Stimulated activated naive CD4-positive, alpha-beta T cell (primary cell): ENCODE measurements at places on chromosomes 1 and 21.

- no peak for DNase-seq
These were observed 68.9 kb downstream of the CNIH3 start for GRCh38 chr1:224684979-224685425.

DNA sequence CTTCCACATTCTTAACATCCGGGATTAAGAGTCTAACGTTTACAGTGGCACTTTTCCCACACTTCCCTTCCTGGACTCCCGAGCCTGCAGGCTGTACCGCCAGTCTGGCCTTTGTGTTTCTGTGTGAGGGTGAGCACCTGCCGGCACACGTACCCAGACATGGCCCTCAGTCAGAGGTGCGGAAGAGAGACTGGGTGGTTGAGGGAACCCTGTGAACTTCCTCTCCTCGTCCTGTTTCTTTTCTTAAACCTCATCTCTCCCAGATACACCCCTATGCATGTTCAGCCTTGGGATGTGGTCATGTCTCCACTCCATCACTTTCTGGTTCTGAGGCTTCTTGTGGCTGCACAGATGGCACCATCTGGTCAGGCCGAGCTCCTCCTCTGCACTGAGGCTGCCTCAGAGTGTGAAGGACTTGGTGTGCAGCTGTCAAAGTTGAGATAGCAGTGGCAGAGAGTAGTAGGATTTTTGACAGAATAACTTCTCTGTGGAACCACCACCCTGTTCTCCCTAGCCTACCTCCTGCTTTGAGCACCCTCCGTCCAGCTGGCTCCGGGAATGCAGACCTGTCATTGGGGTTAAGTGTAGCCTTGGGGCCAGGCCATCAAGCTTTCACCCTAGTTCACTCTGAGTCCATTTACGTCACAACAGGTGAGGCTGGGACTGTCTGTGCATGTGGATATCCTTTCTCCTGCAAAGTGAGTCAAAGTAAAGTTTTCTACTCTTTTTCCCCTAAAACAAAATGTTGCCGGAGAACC is 31.4 kb downstream of the VASH2 start:
- no peak for DNase-seq

GRCh38 chr1:168979276-168979675 is 127.2 kb upstream of the ATP1B1 start:
- no peak for DNase-seq

GRCh38 chr1:44031252-44032169 is at the start of gene SLC6A9:
TSS of gene SLC6A9 (minus strand) at chr1:44031462. CDS start at chr1:44024277, 7,185 bp downstream.
- peak; percentile 58 for DNase-seq

DNA sequence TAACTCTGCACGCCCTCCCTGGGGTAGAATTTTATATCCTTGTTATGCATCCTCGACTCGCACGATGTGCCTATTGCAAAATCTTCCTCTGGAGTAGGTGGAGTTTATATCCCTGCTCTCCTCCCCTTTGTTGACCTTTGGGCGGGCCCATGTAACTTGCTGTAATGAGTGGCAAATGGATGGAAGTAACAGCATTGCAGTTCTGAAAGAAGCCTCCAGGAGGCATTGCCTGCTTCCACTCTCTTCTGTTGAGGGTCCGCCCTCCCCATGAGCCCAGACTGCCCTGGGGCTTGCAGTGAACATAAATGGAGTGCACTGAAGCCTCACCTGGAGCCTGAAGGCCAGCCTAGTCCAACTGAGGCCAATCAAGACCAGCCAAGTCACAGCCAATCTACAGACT is 62.2 kb upstream of the GRIK3 start:
- DNase-seq = no peak

DNA sequence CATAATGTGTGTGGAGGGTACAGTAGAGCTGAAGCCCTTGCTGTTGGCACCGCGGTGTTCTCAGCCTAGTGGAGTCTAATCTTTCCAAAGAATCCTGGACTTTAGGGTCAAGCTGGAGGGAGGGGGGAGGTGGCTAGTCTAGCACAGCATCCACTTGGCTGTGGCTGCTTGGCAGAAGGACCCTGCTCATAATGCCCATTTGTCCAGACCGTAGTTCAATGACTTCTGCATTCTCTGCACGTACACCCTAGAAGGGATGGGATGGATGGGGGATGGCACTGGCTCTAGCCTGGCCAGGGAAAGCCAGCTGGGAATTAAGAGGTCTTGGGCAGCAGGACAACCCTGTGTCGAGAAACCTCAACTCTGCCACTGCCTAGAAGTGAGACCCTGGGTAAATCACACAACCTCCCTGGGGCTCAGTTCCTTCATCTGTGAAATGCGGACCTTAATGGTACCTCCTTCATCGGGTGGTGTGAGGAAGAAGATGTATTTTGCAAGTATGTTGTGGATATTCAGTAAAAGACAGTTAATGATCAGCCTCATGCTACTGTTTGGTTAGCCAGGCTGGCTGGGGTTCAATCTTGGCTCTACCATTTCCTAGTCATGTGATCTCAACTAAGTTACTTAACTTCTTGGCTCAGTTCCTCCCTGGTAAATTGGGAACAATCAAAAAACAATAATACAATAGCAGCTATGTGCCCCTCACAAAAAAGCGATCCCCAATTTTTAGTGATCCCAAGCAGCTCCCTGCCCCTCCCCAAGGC is 27.2 kb upstream of the CLIC4 start:
- DNase-seq = no peak

DNA sequence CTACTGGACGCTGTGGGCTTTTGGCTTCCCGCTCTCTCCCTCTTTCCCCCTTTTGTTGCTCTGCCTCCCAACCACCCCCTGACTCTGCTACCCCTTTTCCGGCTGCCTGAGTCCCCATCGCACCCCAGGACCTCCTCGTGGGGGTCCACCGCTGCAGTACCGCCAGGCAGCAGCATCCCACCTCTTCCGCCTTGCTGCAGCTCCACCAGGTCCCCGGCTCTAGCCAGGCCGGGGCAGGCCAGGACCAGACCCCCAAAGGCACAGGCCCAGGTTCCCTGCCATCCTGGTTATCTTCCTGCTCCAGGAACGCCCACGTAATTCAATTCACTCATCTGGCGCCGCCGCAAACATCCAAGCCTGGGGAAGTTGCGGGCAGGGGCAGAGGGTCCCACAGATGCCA is 139.8 kb downstream of the LIPI start:
- no peak for DNase-seq

DNA sequence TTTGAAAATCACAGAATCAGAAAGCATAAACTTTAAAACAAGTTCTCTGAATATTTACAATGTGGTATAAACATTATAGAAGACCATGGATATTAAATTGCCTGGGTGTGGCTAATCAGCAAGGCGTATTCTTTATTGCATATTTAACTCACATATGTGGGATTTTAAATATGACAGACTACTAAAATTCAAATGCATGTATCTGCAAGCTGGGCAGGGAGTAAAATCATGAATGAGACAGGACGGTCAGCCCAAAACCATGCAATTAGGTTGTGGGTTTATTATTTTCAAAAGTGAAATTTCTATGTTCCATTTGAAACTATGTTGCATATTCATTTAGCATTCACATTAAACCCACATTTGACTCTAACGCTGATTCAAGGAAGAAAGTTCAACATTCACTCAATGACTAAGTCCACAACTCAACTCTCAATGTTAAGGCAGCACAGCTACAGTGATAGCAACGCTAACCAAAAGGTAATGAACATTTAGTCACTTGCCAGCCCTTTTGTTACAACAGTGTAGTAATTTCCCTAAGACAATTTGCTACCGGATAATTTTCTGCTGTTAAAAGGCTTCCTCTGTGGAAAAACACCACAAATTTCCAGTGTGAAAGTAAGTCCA is 6.3 kb upstream of the SYNJ1 start:
- no peak for DNase-seq

DNA sequence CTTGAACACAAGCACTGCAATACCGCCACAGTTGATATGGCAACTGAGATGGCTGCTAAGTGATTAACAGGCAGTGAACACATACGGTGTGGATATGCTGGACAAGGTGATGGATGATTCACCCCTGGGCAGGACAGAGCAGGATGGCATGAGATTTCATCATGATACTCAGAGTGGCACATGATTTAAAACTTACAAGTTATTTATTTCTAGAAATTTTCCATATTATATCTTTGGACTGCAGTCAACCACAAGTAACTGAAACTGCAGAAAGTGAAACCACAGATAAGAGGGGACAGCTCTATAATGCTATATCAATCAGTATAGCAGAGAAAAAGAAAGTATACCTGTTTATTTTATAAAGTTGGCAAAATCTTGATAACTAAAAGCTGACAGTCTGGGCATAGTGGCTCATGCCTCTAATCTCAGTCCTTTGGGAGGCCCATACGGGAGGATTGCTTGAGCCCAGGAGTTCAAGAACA is 47.9 kb downstream of the PHACTR4 start:
- DNase-seq = no peak

DNA sequence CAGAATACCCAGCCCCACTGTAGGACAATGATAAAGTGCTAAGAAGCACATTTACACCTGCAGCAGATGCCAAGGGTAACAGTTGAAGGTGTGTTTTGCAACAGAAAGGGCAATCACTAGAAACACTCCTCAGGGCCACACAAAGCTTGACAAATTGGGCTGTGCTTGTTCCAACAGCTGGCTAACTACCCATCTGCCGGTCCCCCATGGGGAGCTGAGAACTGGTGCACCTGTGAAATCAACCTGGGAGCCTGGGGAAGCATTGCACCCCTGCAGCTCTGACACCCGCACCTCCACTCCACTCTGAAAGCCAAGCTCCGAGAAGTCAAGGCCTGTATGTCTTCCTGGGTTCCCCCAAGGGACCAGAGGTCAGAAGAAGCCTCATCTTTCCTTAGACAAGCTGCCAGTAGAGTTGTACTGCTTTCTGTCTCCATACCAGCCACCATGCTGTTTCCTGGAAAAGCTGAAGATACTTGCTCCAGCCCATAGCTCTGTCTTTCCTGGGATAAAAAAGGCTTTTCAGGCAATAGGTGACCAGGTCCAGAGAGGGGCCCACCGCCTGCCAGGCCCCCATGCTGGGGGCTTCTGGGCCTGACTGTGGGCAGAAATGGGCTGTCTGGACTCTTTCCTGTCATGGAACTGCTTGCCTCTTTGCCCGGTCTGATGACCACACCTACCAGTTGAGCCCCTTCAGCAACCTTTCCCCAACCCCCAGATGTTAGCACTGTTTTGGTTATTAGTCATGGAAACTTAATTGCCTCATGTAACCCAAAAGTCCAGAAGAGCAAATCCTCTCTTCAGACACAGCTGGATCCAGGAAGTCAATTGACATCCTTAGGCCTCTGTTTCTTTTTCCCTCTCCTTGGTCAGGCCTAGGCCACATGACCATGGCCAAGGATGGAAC is 93.6 kb downstream of the KIF14 start:
- DNase-seq = no peak

- DNase-seq = no peak
These were observed 3.2 kb upstream of the OLFML2B start for GRCh38 chr1:162026881-162027280.

GRCh38 chr21:29704719-29705118 is 235.1 kb downstream of the GRIK1 start:
- no peak for DNase-seq

DNA sequence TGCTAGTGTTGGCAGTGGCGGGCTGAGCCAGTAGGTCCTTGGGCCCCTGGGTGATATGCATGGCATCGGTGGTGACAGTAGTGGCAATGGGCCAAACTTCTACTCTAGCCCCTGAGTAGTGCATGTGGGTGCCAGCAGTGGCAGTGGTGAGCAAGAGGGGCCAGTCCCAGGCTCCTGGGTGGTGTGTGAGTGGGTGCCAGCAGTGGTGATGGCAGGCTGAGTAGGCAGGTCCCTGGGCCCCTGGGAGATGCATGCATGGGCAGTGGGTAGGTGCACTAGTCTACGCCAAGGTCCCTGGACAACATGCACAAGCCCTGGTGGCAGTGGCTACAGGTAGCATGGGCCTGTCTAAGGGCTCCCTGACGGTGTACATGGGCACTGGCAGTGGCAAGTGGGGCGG is 24.6 kb upstream of the TTC22 start:
- no peak for DNase-seq

- no peak for DNase-seq
These were observed 49.9 kb upstream of the KCNH1 start for GRCh38 chr1:211183747-211184313.

DNA sequence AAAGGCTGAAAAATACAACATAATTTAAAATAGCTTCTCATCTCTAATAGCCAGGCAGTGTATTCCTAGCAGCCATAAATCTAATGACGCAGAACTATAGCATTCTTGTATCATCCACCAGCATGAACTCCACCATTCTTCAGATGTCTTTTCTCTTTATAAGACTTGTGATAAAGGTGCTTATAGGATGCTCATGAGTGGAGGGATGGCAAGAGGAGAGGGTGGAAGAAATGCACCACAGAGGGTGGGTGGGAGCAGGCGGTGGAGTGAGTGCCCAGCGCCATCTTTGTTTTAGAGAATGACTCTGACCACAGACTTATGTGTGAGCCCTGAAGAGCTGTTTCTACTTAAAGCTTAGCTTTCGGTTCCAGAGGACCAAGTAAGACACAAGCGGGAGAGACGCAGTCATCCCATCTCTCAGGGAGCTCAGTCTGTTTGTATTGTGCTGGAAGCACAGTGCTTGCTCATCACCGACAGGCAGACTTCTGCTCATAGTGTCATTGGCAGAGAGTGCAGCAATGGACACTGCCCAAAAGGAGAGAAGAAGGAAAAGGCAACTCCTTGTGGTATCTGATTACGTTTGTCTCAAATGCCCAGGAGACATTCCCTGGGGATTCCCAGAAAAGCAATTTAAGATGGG is 65.6 kb downstream of the KCNJ15 start:
- DNase-seq = no peak

DNA sequence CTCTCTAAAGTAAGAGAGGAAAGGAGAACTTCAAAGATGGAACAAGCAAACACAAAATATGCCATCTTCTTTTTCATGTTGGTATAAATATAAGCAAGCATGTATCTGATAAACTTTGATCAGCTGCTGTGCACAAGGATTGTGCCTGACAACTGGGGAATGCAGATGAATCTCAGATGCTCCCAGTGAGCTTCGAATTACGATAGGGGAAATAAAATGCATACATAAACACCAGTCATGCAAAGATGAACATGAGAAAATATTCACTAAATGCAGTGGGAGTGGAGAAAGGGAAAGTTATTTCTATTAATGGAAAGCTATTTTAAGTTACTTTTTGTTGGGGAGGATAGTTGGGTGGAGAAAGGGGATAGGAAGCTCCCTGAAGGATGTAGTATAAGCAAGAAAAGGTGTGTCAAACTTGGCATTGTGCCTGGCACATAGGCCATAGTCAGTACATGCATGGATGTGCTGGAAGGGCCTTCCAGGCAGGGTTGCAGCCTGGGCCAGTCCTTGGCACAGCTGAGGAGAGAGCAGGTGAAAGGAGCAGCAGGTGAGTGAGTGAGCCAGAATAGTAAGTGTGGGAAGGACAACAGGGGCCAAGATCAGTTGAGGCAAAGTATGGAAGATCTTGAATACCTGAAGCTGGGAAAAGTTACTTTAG is 57.8 kb upstream of the PGD start:
- no peak for DNase-seq

DNA sequence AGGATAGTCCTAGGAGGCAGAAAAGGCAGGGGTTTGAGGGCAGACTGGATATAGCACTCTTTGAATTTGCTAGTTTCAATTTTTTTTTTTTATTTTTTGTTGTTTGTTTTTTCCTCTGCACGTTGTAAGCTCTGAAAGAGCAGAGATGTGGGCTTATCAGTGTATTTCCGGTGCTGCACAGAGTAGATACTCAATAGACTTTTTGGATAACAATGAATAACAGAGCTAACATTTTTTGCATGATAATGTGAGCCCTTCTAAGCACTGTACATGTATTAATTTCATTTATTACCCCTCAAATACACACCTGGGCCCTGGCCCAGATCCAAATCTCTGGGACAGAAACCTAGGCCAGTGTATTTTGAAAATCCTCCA is 17.1 kb upstream of the PARP1 start:
- no peak for DNase-seq
